Pulmonary artery endothelial cell (primary cell): ENCODE measurements at places on chromosomes 5 and 9. TPM values are rescaled to one million over a fixed set of nuclear protein-coding genes. Genes with fewer than 3 reads are reported as not detected.

Gene TMEFF1
- 8.1 and 9.0 TPM in 2 replicates for total RNA-seq

Gene KLHL9
- 33.4 and 35.1 TPM in 2 replicates for total RNA-seq

Gene NUTM2G
- not detected in 2 replicates for total RNA-seq

Gene CDC20B
- 0.07 and 0.14 TPM in 2 replicates for total RNA-seq

Gene RAI14
- total RNA-seq: 192 and 219 TPM in 2 replicates

Gene IL33
- total RNA-seq: 16.6 and 24.4 TPM in 2 replicates

Gene OCLN
- 14.0 and 36.5 TPM in 2 replicates for total RNA-seq

Gene MRPS27
- total RNA-seq: 96.2 and 108 TPM in 2 replicates

Gene PCDHGA11
- 8.7 and 11.1 TPM in 2 replicates for total RNA-seq

Gene PPP3R2
- not detected in 2 replicates for total RNA-seq

Gene NUTM2F
- total RNA-seq: not detected in 2 replicates

Gene AMBP
- total RNA-seq: not detected in 2 replicates

Gene NUDT2
- total RNA-seq: 27.0 and 36.1 TPM in 2 replicates

Gene CLIC3
- 0.33 and 0.46 TPM in 2 replicates for total RNA-seq

Gene KIF12
- total RNA-seq: 0.18 and 0.53 TPM in 2 replicates

Gene PLPP7
- total RNA-seq: 1.5 and 3.6 TPM in 2 replicates

Gene CNTFR
- total RNA-seq: not detected in 2 replicates

Gene CD74
- 0.07 and 1.6 TPM in 2 replicates for total RNA-seq

Gene LCN1
- total RNA-seq: not detected in 2 replicates

Gene PAM
- 199 and 229 TPM in 2 replicates for total RNA-seq

Gene CNTLN
- total RNA-seq: 8.6 and 11.0 TPM in 2 replicates

Gene CTSV
- 1.1 TPM in 2 replicates for total RNA-seq

Gene C5orf58
- not detected in 2 replicates for total RNA-seq

Gene GPR150
- 0.20 and 0.32 TPM in 2 replicates for total RNA-seq

Gene CCNI2
- 0.04 TPM in 1 of 2 replicates, not detected in the other for total RNA-seq

Gene MSX2
- total RNA-seq: 0.21 and 0.40 TPM in 2 replicates

Gene JADE2
- total RNA-seq: 23.7 and 29.7 TPM in 2 replicates

Gene ACTBL2
- not detected in 2 replicates for total RNA-seq

Gene TLN1
- total RNA-seq: 314 and 379 TPM in 2 replicates

Gene SOX30
- not detected in 2 replicates for total RNA-seq

Gene PDE8B
- not detected in 2 replicates for total RNA-seq

Gene IDNK
- total RNA-seq: 5.3 and 6.6 TPM in 2 replicates

Gene GGTA1
- total RNA-seq: 0.18 and 0.53 TPM in 2 replicates

Gene SPATA31A3
- not detected in 2 replicates for total RNA-seq

Gene SLC36A3
- total RNA-seq: not detected in 2 replicates

Gene BRINP1
- total RNA-seq: 0.11 TPM in 1 of 2 replicates, not detected in the other

Gene PTPRD
- total RNA-seq: 0.60 and 1.5 TPM in 2 replicates

Gene PDZD2
- total RNA-seq: 0.74 and 1.6 TPM in 2 replicates

Gene KCTD16
- 0.07 and 0.13 TPM in 2 replicates for total RNA-seq

Gene PCDHGA2
- total RNA-seq: 0.79 and 0.92 TPM in 2 replicates

Gene ANKRD31
- not detected in 2 replicates for total RNA-seq

Gene PCDHA4
- total RNA-seq: 0.26 and 0.42 TPM in 2 replicates

Gene MYOZ3
- total RNA-seq: 0.25 and 0.59 TPM in 2 replicates

Gene PCDHGA5
- total RNA-seq: 0.35 and 0.40 TPM in 2 replicates

Gene DOK3
- 2.0 and 2.6 TPM in 2 replicates for total RNA-seq

Gene SCGB3A2
- total RNA-seq: not detected in 2 replicates

Gene WDR38
- 0.07 TPM in 1 of 2 replicates, not detected in the other for total RNA-seq

Gene SPINK5
- 0.26 TPM in 1 of 2 replicates, not detected in the other for total RNA-seq

Gene CCIN
- 1.2 and 2.3 TPM in 2 replicates for total RNA-seq

Gene WWC1
- 0.04 and 0.33 TPM in 2 replicates for total RNA-seq

Gene LRRC26
- total RNA-seq: not detected in 2 replicates

Gene SMIM33
- under 0.01 TPM in 1 of 2 replicates, not detected in the other for total RNA-seq

Gene PKD2L2
- total RNA-seq: not detected in 2 replicates

Gene SV2C
- total RNA-seq: not detected in 2 replicates

Gene FOXD4L5
- 0.11 and 0.13 TPM in 2 replicates for total RNA-seq

Gene QRFP
- total RNA-seq: not detected in 2 replicates

Gene CCNO
- total RNA-seq: 0.32 and 0.73 TPM in 2 replicates

Gene PRDM9
- total RNA-seq: not detected in 2 replicates
